ENCODE measurements at places on chromosomes 3 and 15. TPM values are rescaled to one million over a fixed set of nuclear protein-coding genes. Genes with fewer than 3 reads are reported as not detected.

TRIM42 gene
- not detected for total RNA-seq

MINAR1 gene
- total RNA-seq, result 1.3 TPM

PRR20G gene
- not detected for total RNA-seq

DNA sequence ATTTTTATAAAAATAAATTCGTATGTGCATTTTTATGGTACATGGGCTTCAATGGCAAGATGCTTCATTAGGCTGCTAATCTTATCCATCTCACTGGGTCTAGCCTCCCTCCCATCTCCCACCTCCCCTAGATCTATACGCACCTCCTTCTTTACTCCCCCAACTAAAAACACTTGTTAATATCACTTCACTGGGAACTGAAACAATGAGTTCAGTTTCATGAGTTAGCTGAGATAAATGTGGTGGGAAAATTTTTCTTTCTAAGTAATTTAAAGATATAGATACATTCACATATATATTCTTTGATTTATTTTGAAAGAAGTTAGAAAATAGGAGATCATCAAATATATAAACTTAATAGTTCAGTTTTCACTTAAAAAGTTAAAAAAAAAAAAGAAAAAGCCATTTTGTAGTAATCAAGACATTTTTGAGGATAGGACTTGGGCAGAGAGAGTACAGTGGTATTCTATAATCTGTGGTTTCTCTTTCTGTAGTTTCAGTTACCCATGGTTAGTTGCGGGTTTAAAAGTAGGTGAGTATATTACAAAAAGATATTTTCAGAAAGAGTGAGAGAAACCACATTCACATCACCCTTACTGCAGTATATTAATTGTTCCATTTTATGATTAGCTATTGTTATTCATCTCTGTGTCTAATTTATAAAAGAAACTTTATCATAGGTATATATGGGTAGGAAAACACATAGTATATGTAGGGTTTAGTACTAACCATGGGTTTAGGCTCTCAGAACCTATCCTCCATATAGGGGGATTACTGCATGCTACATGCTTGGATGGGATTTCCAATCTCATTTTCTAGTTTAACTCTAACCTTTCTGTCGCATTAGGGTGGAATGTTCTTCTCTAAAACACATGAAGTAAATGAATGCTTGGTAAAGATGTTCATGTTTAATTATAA is 316.0 kb upstream of the CBLB start:
- no peak for DNase-seq

DNA sequence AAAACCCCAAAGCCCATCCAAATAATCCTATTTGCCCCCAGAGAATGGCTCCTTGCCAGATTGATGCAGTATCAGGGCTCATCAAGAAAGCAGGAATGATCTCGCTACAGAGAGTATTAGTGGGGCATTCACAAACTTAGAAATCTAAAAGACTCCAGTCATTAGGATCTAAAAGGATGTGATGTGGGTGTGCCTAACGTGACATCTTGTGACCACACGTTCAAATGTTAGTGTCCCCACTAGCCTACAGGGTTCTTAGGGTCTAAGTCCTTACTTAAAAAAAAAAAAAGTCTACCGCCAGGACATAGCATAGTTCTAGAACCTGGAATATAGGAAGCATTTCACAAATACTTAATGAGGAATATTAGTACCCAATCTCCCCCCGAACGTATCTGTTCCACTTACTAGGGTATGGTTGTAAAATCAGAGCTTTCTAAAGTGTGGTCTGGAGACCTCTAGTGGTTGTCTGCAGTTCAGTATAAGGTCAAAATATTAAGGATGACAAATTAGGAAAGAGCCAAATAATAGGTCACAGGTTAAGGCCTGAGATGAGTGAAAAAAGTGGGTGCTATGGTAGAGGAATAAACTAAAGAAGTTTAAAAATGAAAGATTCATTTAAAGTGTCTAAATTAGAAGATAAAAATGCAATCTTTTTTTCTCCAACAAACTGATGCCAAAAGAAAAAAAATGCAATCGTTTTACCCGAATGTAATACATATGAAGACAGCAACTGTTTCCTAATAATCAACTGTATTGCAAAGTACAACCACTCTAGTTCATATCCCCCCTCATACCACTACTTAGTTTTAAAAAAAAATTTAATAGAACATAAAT is 4.2 kb upstream of the CHRM5 start:
- DNase-seq, result peak; percentile 17

DNA sequence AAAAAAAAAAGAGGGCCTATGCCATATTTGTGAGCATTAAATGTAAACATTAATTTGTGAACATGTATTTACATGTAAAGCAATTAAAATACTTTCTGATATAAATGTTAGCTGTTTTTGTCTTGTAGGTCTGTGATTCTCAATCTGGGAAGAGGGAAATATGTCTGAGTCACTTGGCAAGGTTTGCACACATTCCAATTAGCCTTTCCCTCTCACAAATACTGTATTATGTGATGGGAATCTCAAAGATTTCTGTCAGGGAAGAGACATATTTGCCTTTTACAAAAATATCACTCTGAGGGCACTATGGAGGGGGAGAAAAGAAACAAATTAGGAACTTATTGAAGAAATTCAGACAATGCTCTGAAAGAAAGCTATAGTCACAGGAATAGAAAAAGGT is 483.6 kb downstream of the GBE1 start:
- DNase-seq, result no peak

GRCh38 chr15:37979671-37980409 is 45.4 kb downstream of the TMCO5A start:
- DNase-seq, result no peak
